ENCODE measurements at places on chromosomes 6 and 20.

- peak; percentile 75 for DNase-seq
Observed at GRCh38 chr20:63653041-63653973, at the start of gene STMN3. Gene STMN3, minus strand, starts transcription at chr20:63653424. Its CDS starts 79 bp downstream, at chr20:63653345.

- DNase-seq = no peak
Observed at GRCh38 chr6:53239526-53239925, 90.9 kb upstream of the GCM1 start.

- DNase-seq = no peak
Observed at GRCh38 chr6:115976321-115976870, 84.3 kb downstream of the FRK start.

DNA sequence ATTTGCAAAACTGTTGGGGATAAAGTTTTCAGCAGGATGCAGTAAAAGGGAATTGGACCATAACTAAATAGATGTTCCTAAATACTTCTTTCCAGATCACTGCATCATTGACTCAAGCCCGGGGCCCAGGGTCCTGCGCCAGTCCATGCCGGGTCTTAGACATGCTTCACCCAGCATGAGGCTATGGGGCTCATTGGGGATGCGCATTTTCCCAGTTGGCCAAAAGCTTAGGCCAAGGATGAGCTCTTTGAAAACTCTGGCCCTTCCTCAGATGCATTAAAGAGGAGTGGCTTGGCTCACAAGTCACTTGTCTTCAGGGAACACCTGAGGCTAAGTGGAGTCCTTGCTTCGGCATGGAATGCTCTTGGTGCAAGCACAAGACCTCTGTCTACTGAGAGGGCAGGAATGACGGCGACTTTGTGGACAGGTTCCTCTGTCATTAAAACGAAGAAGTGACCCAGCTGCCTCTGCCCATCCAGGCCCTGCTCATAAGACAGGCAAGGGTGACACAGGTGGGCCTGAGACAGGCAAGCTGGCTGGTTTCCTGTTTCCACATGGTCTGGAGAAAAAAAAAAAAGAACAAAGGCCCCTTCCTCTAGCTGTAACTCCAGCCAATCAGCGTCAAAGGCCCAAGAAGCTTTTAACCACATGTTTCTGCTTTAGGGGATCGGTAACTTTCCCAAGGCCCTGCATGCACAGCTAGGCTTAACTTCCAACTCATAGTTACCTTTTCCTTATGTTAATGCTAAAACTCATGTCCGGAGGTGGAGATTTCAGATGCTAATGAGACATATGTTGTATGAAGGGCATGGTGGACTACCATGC lies 81.4 kb upstream of the CDH4 start:
- no peak for DNase-seq

DNA sequence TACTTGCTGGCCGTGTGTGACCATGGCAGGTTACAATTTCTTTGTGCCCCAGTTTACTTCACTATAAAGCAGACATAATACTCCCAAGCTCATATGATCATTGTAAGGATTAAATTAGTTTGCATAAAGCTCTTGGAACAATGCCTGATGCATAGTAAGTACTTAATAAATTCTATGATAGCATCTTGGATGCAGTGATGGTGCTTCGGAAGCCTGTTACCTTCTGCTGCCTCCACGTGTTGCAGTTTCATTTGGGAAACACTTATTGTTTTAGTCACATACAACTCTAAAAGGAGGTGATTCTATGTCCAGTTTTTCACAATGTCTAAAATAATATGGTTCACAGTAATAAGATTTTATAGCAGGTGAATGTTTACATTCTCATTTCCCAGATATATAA lies 343.9 kb downstream of the NRN1 start:
- no peak for DNase-seq

- DNase-seq = no peak
Observed at GRCh38 chr6:139376017-139376330, 1.5 kb upstream of the CITED2 start.

- DNase-seq = no peak
Observed at GRCh38 chr6:55009131-55009530, 162.6 kb downstream of the FAM83B start.

DNA sequence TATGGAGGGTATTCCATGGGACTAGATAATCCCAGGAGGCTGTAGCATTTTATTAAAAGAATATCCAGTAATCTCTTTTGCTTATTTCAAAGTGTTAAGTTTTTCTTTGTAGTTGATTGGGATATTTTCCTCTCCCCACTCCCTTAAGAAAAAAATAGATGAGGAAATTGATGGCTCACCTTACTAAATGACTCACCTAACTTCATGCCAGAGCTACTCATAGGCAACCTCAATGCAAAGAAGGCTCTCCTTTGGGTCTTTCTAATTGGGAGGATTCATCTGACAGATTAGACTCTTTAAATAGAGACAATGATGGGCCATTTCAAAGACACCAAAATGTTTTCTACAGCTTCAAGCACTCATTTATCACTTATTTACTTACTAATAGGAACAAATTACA lies 528.5 kb upstream of the BTBD3 start:
- DNase-seq = no peak

- no peak for DNase-seq
Observed at GRCh38 chr6:143396497-143397226, 53.8 kb downstream of the ADAT2 start.

GRCh38 chr6:111781041-111781708 lies 92.1 kb downstream of the FYN start:
- no peak for DNase-seq

DNA sequence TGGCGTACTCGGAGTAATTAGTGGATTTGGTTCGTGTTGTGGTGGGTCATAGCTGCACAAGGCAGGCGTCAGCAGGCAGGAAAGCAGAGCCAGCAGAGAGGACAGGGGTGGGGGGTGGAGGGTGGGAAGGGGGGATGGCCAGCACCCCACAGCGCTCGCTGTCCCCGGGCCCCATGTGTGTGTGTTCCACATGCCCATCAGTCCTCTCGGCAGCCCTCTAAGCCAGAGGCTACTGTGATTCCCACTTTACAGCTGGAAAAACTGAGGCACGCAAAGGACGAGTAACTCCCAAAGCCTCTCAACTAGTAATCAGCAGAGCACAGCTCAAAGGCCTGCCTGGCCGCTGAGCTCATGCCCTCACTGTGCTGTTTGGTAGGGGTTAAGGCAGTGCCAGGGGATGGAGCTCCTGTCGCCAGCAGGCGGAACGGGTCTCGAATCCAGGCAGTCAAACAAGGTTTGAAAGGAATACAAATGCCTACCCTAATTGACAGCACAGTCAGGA lies 175.2 kb downstream of the ZDHHC14 start:
- DNase-seq = no peak

DNA sequence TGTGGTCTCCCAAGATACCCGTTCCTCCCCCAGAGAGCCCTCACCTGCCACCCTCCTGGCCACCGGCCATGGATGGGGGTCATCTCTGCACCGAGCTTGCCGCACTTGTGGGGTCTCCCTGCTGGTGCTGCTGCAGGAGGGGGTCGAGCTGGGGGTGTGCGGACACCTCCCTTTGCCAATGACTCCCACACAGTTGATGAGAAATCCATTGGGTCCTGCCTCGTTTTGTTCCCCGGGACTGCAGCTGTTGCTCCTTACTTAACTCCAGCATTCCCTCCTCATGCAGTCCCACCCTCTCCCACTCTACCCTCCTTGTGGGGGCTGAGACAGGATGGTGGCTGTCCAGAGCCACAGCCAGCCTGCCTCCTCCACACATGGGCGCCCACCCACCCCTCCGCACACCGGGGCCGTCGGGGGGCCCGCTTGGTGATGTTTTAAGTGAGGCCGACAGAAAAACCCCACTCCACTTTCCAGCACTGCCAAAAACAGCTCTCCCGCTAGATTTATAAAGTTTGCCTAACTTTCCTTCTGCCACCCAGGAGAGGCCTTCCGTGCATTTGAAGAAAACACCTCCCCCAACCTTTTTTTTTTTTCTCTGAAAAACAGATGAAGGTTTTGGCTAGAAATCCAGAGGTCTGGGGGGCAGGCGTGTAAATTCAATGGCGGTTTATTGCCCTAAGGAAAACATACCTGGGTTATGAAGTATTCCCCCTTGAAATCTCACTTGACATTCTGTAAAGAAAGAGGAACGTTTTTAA lies 53.5 kb upstream of the APCDD1L start:
- DNase-seq = no peak

DNA sequence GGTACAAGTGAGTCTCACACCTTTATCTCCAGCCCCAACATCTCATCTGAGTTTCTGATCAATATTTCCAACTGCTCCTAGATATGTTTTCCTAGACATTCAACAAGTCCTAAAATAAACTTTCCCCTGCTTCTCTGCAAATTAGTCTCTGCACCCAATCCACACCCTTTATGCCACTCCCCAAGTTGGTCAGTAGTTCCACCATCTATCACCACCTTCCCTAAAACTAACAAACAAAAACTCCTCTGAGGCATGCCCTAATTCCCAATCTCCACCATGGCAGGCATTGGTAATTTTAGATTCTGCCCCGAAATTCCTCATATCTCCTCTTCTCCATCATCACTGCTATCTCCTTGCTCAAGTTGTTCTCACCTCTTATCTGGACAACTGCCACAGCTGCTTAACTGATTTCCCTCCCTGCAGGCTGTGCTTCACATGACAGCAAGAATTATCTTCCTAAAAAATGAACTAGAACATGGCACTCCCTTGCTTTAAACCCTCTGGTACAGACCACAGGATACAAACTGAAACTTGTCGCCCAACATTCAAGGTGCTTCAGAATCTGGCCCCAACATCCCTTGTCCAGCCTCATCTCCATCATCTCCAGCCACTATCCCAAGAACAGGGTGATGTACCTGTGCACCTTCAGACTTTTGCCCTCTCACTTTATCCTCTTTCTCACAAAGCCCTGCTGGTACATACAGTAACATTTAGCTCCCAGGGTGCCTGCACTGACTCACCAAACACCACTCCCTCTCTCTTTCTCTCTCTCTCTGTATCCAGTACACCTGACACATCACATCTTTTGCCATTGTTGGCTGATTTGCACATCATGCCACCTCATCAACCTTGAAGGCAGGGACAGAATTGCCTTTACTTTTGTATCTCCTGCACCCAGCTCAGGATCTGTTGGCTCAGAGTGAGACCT lies 55.5 kb downstream of the ZHX3 start:
- DNase-seq = no peak

Measured in T-helper 2 cell (primary cell).